ENCODE measurements at places on chromosomes 3 and 15. TPM values are rescaled to one million over a fixed set of nuclear protein-coding genes. Genes with fewer than 3 reads are reported as not detected.

The SPTBN5 gene
- total RNA-seq, result 34.5 TPM

The OXSR1 gene
- total RNA-seq, result 35.7 TPM

The HCN4 gene
- not detected for total RNA-seq

The NBEAL2 gene
- total RNA-seq, result 26.6 TPM

The PLA2G4E gene
- total RNA-seq, result not detected

The KPNA4 gene
- 27.0 TPM for total RNA-seq

The SYNPR gene
- not detected for total RNA-seq

The RFC4 gene
- total RNA-seq, result 14.2 TPM

The ELL3 gene
- 29.3 TPM for total RNA-seq

The SPINT1 gene
- total RNA-seq, result 5.4 TPM

The GOLGA6L4 gene
- total RNA-seq, result 6.0 TPM

The PLCH1 gene
- total RNA-seq, result 7.0 TPM

The SCN11A gene
- total RNA-seq, result 0.21 TPM

The SLC35G2 gene
- total RNA-seq, result 5.7 TPM

The CFAP92 gene
- total RNA-seq, result 0.78 TPM

The GAP43 gene
- total RNA-seq, result 8.5 TPM

The ATP13A5 gene
- not detected for total RNA-seq

The CSPG4 gene
- total RNA-seq, result 101 TPM

The NGRN gene
- total RNA-seq, result 72.4 TPM

The CA12 gene
- 0.22 TPM for total RNA-seq

The AHSG gene
- not detected for total RNA-seq

The C3orf49 gene
- total RNA-seq, result not detected

The COX5A gene
- 27.8 TPM for total RNA-seq

The WDR93 gene
- 0.21 TPM for total RNA-seq

The TRPM1 gene
- not detected for total RNA-seq

The FETUB gene
- not detected for total RNA-seq

The FEZF2 gene
- total RNA-seq, result not detected

The SKOR1 gene
- 0.42 TPM for total RNA-seq

Measured in tibial nerve (tissue), 4 donors.